Upper lobe of right lung (tissue), 1 donor: ENCODE measurements at places on chromosomes 4 and X. TPM values are rescaled to one million over a fixed set of nuclear protein-coding genes. Genes with fewer than 3 reads are reported as not detected.

The TNIP3 gene
- total RNA-seq: 2.3 TPM

The CT83 gene
- not detected for total RNA-seq

The AMER1 gene
- total RNA-seq: 4.5 TPM

The FREM3 gene
- total RNA-seq: 0.78 TPM

The UGT2B10 gene
- total RNA-seq: not detected

The POLA1 gene
- total RNA-seq: 11.1 TPM

The CFAP299 gene
- total RNA-seq: not detected

The SRP72 gene
- 85.4 TPM for total RNA-seq

The CT45A2 gene
- total RNA-seq: not detected

The CDS1 gene
- 25.1 TPM for total RNA-seq

The H2AZ1 gene
- 132 TPM for total RNA-seq

The GAGE12H gene
- not detected for total RNA-seq

The RAI2 gene
- 32.1 TPM for total RNA-seq

The PLXNB3 gene
- total RNA-seq: 3.3 TPM

The RPL36A gene
- 133 TPM for total RNA-seq

- no peak for DNase-seq
Observed at GRCh38 chr4:121822047-121822446, 1.6 kb downstream of the CCNA2 start.

GRCh38 chr4:161803171-161803570 lies 360.6 kb downstream of the FSTL5 start:
- DNase-seq: no peak

- DNase-seq: peak; percentile 28
Observed at GRCh38 chr4:8745005-8745790, 126.4 kb downstream of the HMX1 start.

DNA sequence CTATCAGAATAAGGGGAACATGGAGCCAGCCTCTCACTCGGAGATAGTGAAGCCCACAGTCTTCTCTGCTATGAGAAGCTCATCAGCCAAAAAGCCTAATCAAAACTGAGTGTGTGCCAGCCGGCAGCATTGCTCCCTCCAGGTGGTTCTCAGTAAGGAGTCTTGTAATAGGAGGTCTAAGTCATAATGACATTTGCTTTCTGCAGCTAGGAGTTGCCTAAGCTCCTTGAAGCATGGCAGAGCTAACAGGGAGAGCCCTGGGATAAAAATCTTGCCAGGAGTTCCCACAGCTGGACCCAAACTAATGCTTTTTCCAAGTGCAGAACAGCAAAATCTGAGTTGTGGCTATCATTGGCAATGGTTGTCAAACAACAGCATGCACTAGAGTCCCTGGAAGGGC lies 245.2 kb downstream of the SPATA18 start:
- no peak for DNase-seq

- peak; percentile 62 for DNase-seq
Observed at GRCh38 chr4:858831-859451, 33.0 kb upstream of the CPLX1 start.

DNA sequence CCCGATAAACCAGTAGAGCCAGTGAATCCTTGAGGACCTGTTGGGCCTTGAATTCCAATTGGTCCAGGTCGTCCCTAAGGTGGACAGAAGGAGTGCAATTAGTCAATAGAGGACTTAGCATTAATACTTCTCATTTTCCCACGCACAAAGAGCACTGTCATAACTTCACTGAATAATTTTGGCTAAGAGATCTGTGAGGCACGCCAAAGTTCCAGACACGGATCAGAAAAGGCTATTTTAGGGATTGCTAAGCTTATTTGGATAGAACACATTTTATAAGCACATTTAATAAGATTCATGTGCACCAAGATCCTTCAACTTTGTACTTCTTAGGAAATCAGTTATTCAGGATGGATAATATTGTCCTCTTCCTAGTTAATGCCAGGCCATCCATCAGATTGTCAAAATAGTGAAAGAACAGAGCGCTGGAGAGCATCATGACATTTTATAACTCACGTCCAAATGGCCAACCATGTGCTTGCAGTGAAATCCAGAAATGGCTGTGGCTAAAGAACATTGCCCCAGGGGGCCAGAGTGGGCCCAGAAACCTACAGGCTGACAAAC lies 129.8 kb downstream of the ATG4A start:
- DNase-seq: no peak

- DNase-seq: no peak
Observed at GRCh38 chr4:19927381-19927780, 324.3 kb upstream of the SLIT2 start.

DNA sequence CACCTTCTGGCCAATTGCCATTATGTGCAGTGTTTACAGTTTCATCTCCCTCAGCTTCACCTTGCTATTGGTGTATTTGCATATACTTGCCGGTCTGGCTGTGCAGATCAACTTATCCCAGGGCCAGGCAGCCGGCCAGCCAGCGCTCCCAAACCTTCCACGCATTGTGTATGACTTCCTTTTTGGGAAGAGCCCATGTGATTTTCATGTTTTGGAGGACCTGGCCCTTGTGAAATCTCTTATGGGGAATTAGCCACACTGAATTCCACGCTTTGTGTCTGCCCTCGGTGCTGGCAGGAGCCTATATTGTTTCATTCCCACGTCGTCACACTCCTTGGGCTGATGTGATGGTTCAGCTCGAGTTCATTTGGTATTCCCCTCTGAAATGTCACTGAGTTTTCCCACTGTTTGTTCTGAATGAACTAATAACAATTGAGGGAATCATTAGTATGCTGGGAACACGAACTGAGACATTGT lies 6.0 kb upstream of the PDLIM3 start:
- no peak for DNase-seq

- no peak for DNase-seq
Observed at GRCh38 chrX:10190367-10190766, 33.6 kb downstream of the CLCN4 start.

- no peak for DNase-seq
Observed at GRCh38 chr4:87387237-87387636, 3.8 kb downstream of the HSD17B11 start.

- no peak for DNase-seq
Observed at GRCh38 chr4:34771632-34772031, 1472.7 kb downstream of the ARAP2 start.

DNA sequence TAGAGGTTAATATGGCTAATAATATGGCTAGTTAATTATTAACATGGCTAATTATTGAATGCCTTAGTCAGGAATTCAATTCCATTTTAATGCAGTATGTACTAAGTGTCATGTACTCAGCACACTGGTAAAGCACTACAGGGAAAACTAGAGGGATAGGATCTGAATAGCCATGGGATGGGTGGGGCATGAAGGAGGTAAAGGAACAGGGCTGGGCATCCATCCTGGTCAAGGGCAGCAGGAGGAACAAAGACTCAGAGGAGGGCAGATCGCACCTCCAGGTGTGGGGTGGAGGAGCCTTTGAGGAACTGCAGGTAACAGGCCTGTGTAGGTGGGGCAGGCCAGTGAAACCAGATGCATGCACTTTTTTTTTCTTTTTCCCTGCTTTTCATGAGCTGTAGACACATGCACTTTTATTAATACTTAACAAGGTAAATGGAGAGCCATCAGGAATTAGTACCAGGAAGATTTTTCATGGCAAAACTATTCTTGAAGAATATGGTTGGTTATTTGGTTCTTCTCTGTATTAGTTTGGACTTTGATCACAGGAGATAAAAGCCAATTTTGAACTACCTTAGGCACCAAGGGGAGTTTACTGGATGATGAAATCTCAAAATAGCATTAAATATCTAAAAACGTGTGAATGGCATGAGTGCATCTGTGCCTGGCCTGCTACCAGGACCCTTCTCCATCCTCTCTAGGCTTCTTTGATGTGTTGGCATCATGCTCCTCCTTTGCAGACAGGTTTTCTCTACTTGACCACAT lies 88.3 kb downstream of the CC2D2A start:
- no peak for DNase-seq

DNA sequence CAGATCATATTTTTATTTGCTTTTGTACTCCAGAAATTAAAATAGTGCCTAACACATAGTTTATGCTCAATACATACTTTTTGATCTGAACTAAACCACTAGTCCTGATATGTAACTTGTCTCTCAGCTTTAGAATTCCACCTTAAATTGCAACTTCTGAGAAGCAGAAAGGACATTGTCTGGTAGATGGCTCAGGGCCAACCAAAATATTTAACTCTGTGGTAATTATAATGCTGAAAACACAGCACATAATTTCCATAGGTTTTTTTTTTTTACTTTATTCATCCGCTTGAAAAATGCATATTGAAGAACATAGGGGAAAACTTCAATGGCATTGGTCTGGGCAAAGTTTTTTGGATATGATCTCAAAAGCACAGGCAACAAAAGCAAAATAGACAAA lies 59.3 kb downstream of the AREG start:
- DNase-seq: no peak

DNA sequence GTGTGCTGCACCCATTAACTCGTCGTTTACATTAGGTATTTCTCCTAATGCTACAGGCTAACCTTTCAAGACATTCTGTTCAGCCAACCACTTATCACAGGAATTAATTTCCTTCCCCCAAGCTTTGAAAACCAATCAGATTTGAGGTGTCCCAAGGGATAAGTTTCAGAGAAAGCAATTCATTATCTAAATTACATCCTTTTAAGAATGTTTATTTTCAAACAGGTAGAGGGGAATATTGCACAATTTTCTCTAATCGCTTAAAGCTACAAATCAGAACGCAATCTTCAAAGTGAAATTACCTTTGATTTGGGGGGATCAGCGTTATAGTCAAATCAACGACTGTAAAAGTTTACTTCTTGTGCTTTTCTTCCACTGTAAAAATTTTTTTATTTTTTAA lies 1.6 kb downstream of the CLOCK start:
- no peak for DNase-seq

DNA sequence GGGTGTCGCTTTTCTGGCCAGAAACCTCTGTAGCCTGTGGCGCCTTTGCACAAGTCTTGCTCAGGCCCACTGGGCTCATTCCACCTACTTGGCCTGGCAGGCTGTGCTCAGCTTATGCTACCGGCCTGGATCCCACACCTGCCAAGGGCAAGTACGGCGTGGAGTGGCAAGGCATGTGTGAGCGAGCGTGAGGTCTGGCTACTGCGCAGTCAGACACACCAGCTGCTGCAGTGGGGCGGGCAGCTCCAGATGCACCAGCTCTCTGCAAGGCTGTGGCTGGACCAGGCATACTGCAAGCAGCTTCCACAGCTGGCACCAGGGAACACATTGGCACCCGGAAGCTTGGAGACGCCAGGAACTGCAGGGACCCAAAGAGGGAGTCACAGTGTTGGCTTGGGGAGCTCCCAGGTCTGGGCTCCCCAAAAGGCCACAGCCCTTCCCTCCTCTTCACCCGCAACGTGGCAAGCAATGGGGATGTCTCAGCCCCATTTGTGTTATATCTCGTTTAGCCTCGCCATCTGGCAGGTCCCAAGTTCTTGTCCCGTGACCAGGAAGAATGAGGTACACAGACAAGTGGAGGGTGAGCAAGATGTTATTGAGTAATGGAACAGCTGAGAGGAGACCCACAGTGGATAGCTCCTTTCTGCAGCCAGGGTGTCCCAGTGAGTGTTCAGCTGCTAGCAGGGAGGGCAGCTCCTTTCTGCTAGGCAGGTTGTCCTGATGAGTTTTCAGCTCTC lies 3.8 kb upstream of the FBXW7 start:
- DNase-seq: no peak

DNA sequence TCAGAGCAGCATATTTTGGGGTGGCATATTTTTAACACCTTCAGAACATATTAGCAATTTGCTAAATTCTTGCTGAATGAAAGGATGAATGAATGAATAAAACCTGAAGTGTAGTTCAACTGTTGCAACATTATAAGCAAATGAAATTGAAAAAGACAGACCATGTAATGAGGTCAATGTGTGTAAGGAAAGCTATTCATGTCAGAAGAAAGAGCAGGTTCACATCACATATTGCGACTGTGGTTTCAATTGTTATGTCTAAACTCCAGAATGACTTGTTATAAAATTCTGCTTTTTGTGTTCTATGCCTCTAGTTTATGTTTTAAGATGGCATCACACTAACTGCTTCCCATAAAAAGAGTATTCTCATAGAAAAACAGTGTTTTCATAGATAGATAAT lies 32.9 kb upstream of the DSPP start:
- no peak for DNase-seq

GRCh38 chrX:122584981-122585380 lies 599.1 kb upstream of the GRIA3 start:
- DNase-seq: no peak

DNA sequence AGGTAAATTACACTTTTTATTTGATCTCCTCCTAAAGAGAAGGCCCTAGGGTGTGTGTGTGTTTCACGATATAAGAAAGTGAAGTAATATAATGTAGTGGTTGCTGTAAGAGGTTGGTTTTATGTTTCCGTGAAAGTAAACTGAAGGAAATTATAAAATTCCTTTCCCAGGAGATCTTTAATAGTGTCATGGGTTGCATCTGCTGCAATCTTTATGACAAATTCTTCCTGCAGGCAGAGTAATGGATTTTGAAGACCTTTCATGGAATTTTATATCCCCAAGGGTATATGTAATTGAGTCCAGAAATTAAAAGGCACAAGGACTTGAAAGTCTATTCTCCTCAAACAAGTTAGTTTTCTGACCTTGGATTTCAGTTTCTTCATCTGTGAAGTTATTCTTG lies 538.6 kb downstream of the ANKRD50 start:
- DNase-seq: no peak

DNA sequence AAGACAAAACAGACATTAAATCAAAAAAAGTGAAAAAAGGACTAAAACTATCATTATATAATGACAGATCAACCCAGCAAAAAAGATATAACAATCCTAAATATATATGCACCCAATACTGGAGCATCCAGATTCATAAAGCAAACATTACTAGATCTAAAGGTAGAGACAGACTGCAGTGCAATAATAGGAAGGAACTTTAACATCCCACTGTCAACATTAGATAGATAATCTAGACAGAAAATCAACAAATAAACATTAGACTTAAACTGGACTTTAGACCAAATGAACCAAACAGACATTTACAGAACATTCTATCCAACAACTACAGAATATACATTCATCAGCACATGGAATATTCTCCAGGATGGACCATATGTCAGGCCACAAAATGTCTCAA lies 29.5 kb upstream of the RAB39B start:
- no peak for DNase-seq

DNA sequence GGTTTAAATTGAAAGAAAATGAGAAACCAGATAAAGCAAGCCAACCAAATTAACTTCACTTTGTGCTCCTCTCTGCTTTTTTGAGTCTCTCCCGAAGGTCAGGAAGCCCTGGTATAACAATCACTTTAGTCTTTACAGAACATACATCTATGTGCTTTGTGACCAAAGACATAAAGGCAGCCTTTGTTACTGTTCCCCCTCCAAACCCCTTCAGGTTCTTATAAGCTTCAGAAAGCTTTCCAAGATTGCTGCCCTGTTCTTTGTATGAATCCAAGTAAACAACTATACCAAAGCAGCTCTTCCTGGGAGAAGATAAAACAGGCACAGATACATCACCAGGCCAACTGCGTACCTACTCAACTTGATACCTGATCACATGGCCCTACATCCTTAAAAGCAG lies 28.7 kb downstream of the RLIM start:
- DNase-seq: no peak

DNA sequence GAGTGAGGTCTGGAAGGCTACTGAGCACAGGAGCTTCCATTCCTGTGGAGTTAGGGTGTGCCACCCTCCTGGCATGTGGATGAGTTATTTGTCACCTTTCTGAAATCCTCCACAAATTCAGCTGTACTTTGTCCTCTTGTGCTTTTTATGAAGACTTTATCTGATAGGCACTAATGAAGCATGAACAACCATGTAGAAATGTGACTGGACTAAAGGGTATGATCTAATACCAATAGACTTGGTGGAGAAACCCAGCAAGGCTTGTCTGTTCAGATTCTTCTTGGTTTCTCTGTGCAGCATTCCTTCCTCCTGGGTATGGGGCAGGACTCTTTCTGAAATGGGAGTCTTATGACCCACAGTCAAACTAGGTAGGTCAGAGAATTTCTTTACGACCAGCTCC lies 9.6 kb downstream of the NBDY start:
- no peak for DNase-seq
